ENCODE measurements at places on chromosomes 2 and 18.

DNA sequence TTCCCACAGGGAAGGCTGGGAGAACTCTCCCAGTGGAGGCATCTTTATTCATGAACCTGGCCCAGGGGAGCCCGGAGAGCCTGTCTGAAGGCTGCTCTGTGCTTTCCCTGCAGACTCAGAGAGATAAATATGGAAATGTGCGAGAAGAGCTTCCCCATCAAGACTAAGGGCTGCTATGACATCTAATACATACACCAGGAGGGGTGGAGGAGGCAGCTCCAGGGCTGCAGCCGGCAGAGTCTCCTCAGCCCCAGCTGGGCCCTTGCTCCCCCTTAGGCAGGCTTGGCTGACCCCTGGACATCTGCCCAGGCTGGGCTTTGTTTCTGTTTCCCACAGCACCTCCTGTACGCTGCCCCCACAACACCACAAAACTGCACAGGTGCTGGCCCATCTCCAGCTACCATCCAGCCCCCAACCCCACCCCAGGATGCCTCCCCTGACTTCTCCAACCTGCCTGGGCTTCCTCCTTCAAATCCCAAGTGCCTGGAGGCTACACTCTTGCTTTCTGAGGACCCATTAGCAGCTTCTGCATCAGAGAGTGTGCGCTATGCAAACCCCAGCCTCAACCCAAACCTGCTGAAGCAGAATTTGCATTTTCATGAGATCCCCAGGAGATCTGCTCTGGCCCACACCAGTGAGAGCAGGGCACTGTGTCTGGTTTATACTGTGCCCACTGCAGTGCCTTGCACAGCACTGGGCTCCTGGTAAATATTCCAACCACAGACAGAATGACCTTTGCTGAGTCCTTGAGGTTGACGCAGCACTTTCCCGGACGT, 96.8 kb downstream of the VSNL1 start:
- DNase-seq = no peak

DNA sequence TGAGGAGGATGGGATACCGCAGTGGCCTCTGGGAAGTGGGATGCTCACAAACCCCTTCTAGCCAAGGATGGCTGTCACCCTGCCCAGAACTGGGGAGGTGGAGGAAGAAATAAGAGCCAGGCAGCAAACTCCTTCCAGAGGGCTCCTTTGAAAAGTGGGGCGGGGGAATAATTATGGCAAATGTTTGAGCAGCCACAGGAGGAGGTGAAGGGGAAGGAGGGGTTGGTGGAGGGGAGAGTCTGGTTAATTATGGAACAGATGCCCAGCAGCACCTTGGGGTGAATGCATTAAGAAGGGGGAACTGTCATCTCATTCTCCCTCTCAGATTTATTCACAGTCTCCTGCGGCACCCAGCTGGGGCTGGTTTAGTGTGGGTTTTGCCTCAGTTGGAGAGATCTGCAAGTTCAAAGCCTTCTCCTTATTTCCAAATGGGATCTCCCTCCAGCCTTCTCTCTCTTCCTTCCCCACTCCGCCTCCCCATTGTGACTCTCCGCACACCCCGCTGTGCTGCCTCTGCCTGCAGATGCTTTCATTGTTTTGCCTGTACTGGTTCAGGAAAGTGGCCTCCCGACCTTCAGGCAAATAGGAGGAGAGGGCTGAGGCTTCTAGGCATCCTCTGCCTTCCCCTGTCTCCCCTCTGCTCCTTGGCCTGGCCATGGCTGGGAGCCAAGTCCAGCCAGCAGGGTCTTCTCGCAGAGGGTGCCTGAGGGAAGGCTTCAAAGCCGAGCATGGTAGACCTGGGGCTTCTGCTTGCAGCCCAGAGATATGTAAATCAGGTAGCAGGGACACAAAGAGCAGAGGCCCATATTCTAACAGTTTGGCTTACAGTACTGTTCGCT, 457.2 kb upstream of the MEX3C start:
- DNase-seq = no peak

GRCh38 chr2:42196403-42197267, 27.5 kb downstream of the EML4 start:
- no peak for DNase-seq

DNA sequence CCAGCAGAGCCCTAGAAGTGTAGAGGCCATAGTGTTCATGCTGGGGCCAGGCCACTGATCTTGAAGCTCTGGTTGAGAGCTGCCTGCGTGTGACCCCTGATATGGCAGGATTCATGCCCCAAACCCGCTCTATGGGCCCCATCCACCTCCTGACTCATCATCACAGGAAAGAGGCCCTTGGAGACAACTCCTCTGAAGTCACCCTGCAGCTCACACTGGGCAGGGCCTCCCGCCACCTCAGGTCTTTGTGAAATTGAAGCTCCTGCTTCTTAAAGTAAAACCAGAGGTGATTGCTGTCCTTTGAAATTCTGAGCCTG, 12.0 kb upstream of the TUBB6 start:
- DNase-seq = no peak

GRCh38 chr2:111903516-111903915, 5.1 kb downstream of the MERTK start:
- DNase-seq = no peak

GRCh38 chr2:20444993-20445910, 1.6 kb upstream of the RHOB start:
- DNase-seq = no peak

GRCh38 chr18:74531043-74531442, 3.3 kb upstream of the CNDP1 start:
- no peak for DNase-seq

DNA sequence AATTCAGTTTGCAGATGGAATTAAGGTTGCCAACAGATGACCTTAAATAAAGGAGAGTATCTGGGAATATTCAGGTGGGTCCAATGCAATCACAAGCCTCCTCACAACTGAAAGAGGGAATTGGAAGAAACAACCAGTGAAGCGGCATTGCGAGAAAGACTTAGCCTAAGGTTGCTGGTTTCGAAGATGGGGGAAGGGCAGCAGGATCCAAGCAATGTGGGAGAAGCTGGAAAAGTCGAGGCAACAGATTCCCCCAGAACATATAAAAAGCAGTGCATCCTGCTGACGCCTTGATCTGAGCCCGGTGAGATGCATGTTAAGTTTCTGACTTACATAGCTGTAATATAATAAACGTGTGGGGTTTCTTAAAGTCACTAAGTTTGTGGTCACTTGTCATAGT, 162.5 kb downstream of the NDUFA10 start:
- DNase-seq = no peak

DNA sequence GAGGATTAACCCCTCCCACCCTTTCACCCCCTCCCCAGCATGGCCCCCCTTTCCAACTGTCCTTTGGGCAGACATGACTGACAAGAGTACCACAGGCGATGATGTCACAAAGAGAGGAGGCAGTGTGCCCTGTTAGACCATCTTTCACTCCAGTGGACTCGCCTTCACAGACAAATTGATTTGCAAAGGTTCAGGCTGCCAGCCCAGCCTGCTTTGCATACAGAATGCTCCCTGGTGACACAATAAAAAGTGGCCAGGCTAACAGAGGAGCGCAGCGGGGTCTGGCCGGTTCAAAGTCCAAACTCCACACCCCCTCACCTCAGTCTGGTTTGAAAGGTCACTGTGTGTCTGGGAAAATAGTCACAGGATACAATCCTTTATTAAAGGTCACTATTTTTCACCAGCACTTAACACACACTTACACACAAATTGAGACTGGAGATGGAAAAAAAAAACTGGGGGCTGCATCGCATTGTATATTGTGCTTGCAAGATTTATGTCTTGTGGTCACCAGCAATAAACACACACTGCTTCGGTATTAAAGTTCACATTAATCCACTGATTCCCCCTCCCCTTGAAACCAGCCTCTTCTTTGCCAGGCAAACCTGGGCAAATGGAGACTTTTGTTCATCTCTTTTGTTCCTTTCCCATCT, 236.9 kb downstream of the BCL11A start:
- no peak for DNase-seq

DNA sequence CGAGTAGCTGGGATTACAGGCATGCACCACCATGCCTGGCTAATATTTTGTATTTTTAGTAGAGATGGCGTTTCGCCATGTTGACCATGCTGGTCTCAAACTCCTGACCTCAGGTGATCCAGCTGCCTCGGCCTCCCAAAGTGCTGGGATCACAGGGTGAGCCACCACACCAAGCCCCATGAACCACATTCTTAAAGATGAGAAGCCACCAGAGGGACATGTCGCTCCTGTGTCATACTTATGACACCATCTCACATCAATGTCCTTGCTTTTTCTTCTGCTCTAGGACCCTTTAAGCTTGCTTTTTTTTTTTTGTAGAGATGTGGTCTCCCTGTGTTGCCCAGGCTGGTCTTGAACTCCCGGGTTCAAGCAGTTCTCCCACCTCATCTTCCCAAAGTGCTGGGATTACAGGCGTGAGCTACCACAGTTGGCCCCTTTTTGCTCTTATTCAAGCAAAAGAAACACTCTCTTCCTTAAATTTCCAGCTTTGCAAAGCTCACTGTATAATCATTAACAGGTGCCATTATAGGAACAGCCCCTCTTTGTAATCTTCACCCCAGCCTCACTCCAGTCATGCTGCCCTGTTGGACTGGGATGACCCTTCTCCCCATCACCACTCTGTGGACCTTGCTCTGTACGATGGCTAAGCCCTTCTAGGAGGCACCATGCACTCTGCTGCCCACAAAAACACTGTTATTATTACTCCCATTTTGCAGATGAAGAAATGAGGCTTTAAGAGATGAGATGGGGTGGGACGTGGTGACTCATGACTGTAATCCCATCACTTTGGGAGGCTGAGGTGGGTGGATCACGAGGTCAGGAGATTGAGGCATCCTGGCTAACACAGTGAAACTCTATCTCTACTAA, 10.8 kb upstream of the KCNG3 start:
- DNase-seq = no peak

DNA sequence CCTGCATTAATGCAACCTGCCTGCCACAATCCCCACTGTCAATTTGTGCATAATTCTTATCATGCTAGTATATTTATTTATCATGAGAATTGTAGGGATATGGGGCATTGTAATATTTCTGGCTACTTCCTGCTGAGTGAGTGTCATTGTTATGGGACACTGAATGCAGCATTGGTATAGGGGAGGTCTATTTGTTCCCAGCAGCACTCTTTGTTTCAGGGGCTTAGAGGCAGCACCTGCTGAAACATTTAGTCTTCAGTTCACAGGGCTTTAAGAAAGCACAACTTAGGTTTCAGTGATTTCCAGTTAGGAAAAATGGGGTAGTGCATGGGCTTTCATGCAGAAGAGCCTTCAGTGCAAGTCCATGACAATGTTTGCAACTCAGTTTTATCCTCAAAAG, 23.6 kb downstream of the SULT1C3 start:
- DNase-seq = no peak

DNA sequence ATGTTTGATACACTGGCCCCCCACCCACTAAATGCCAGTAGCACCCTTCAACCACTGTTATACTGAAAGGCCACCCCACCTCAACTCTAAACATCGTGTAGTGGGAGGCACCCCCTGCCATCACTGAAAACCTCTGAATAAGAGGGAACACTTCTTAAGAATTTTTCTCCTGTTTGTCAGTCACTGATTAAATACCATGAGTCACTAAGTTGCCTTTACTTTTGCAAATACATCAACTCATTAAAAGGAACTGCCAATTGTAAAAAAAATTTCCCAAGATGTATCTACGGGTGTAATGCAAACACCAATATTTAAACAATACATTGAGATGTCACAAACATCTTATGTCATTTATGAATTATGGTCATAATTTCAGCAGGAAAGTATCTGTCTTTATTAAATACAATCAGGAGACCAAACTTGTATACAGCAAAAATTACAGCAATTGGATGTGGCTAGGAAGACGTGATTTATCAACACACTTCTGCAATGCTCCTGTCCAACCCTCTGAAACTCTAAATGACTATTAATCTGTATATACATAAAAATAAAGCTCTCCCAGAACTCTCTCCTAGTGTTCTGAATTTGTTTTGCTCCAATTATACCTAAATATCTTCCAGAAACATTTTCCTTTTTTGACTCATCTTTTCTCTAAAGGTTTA, 144.1 kb upstream of the STK17B start:
- DNase-seq = no peak

DNA sequence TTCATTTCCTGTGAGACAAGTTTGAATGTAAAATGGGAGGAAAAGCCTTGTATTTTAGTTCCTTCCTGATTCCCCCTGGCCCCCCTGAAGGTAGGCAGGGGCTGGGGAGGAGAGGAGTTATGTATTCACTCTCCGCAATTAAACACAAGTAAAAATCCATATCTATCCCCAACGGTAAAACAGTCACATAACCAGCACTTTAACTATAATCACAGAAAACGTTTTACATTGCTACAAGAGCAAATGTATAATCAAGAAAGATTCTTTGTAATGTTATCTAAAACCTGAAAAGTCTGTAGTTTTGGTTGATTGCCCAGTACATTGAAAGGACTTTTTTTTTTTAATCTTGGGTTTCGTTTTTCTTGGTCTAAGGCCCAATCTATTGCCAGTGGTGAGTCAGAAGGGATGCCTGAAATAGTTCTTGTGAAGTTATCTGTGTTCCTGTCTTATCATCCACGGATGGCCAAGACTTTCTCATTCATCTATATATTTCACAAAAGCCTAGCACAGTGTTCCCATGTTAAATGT, 34.5 kb upstream of the CCNYL1 start:
- DNase-seq = no peak

DNA sequence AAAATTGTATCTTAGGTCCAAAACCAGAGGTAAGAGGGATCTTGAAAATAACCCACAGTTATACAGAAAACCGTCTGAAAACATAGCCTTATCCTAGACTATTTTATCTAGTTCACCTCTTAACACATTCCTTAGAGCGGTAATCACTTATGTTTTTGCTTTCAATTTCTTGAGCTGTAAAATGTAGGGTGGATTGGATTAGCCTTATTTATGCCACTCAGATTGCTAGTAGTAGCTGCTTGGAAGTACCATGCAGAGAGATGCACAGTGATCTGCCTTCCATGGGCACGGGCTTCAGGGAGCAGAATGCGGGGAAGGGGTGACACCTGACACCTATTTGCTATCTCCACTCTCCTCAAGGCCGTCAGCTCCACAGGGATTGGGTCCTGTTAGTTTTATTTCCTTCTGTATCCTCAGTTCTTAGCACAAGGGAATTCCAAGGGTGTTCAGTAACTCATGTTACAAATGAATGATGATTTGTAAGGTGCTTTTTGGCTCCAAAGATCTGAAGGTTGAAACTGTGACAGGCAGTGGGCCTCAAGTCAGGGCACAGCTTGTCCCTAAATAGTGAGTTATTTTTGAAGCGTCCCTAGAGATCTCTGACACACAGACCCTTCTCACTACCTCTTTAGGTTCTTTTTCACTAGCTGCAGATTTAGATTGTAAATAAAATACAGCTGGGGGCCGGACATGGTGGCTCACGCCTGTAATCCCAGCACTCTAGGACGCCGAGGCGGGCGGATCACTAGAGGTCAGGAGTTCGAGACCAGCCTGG, 64.0 kb upstream of the PMAIP1 start:
- no peak for DNase-seq
